ENCODE measurements at places on chromosomes 16 and 17. TPM values are rescaled to one million over a fixed set of nuclear protein-coding genes. Genes with fewer than 3 reads are reported as not detected.
A peak's percentile ranks its signal among the peaks of the same experiment; 100 is the strongest.

DNA sequence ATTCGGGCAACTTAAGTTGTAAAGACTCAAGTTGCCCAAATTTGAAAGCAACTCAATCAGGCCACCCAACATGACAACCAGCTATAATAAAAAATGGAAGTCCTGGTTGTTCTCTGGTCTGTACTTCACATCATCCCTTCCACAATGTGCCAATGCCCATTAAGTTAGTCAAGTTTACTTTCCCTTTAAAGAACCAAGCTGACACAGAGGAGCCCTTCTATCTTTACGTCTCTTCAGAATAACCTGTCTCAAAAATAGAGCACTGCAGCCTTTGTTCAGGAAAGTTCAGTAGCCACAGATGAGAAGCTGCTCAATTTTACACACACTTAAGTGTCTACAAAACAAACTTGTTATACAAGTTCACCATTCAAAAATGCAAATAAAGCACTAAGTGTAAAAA is 75.1 kb upstream of the C17orf78 start:
- DNase-seq: no peak

- DNase-seq: no peak
Measured at GRCh38 chr17:74010903-74011302, 192.6 kb upstream of the RPL38 start.

DNA sequence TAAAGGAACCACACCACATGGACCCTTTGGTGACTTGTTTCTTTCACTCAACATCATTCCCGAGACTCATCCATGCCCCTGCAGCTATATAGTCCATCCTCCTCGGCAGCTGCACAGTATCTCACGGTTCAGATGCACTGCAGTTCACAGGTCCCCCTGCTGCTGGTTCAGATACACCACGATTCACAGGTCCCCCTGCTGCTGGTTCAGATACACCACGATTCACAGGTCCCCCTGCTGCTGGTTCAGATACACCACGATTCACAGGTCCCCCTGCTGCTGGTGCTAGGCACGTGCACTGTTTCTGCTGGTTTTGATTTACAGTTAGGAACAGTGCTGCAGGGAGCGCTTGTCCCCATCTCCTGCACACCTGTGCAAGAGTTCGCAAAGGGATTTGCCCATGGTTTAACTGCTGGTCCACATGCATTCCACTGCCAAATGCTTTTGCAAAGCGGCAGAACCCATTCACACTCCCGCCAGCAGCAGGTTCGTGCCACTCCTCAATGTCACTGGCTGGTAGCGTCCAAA is 3.8 kb downstream of the HSDL1 start:
- no peak for DNase-seq

DNA sequence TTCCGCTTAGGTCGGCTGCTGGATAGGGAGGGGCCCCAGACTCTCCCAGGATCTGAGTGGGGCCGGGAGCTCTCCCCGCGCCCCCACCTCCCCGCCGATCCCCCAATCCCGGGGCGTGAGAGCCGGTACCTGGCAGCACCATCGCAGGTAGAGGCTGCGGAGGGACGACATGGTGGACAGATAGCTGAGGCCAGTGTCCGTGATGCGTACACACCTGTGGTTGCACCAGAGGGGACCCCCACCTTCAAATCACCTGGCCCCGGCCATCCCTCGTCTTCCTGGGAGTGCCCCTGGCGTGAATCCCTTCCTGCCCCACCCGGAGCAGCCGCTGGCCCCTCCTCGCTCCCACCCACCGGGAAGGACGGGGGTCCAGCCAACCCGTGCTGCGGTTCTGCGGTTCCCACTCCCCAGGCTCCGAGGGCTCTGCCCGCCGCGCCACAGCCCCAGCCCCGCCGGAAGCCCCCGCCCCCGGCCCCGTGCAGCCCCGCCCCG is 4.7 kb upstream of the WDR24 start:
- DNase-seq: no peak

DNA sequence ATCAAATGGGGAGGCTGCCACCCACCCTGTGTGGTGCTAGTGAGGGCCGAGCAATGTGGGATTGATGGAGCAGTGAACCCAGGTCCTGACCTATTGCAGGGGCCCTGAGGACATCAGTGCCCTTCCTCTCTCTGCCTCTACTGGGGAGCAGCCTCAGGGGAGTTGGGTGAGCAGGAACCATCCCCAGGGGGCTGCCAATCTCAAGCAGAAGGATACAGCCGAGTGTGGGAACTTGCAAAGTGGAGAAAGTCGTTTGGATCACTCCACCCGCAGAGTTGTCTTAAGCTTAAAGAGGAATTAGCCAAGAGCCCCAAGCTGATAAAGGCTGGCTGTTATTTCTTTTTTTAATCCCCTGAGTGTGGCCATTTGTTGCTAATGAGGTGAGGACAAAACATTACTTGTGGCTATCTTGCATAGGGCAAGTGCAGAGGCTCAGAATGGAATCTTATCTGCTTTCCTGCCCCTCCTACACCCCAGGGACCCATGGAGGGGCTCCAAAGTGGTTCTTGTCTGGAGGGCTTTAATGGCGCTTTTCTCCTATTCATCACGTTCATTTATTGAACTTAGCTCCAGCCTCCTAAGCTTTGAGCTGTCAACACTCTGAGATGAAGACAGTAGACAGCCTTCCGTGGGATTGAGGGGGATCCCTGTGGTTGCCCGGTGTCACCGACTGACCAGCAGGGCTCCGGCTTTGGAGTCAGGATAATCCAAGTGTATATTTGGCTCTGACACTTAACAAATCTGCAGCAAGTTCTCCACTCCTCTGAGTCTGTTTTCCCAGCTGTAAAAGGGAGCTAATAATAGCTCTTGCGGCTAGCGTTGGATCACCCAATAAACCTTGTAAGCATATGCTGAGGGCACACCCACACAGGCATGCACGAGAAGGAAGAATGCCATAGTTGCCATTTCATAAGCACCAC is 45.1 kb downstream of the MYH11 start:
- DNase-seq: no peak

DNA sequence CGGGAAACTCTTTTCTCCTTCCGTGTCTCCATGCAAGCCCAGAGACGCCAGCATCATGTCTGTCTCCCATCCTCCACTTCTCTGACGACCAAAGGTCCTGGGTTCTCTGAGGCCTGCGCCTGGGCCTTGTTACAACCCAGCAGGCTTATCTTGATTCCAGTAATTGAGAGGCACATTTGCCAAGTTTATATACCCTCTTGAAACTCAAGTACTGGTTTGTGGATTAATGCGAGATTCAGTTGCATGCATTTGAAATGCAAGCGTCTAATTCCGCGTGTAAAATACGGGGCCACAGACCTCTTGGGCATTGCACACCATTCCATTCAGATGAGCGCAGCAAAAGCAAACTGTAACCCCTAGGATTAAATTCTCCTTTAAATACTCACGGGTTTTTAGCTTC is 28.7 kb upstream of the CRISPLD2 start:
- no peak for DNase-seq

DNA sequence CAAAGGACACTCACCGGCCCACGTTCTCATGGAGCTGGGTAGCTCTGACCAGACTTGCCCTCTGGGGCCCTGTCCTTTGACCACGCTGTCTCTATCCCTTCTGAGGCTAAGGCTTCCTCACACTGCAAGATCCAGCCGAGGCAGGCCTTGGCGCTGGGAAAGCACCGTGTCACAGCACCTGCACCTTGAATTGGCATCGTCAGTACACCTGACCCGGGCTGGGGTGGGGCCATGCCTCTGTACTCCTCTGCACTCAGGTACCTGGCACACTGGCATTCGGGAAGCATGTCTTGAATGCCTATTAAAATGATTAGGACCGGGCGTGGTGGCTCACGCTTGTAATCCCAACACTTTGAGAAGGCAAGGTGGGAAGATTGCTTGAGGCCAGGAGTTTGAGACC is 6.0 kb downstream of the TBC1D24 start:
- peak; percentile 87 for DNase-seq

DNA sequence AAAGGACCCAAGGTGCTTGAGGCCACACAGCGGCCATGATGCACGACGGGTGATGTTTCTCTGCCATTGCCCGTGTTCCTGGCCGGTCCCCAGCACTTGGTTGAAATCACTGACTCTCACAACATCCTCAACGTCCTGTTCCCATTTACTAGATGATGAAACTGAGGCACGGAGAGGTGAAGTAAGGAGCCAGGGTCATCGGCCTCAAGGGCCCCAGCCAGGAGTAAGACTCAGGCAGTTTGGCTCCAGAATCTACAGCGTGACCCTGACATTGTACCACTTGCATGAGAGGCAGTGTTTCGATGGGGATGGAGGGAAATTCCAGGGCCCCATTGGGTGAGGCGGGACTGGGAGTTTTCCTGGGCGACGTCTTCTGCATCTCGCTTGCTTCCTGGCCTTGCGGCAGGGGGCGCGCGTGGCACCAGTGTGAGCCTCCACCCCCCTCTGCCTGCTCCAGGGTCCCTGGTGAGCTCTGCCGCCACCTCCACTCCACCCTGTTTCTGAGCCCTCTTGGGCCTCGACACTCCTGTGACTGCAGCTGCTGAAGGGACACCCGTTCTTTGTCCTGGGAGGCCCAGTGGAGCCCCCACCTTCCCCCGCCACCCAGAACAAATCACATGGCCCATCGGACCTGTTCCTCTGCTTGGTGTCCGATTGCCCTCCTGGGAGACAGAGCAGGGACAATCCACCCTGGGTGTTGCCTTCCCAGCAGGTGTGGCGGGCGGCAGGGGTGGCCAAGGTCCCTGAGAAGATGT is 133.0 kb upstream of the GSE1 start:
- DNase-seq: peak; percentile 82

- no peak for DNase-seq
Measured at GRCh38 chr16:35687781-35688180, 2228.4 kb downstream of the TP53TG3F start.

DNA sequence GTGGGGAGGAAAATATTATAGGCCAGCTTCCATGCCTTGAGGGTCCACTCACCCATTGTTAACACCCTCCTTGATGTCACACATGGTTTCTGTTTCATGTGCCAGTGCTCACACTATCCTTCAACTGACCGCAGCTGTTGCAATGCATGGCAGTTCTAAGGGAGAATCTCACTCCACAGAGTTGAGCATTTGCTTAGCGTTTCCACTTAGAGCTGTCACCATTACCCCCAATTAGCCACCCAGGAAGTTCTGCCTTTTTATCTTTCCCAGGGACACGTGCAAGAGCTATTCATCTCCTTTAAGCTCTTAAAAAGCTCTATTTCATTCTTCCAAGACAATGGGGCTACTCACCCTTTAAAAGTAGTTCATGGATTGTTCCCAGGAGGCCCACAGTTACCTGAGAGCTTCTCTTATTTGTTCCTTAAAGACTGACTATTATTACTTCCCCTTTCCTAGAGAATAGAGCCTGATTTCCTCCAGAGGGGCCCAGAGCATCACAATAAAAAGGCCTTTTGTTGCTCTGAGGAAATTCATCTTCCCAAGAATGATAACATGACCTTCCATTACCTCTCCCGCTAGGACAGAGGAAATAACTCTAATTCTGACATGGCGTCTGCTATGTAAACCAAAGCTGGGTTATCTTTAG is 126.8 kb downstream of the CACNG3 start:
- no peak for DNase-seq

GRCh38 chr17:76707985-76708807 is 2.6 kb downstream of the MXRA7 start:
- no peak for DNase-seq

The CTF1 gene
- total RNA-seq: 9.3 TPM

The KRT33A gene
- not detected for total RNA-seq

The KRT13 gene
- total RNA-seq: 5.5 TPM

The KRTAP3-2 gene
- total RNA-seq: not detected

The TBC1D26 gene
- total RNA-seq: not detected

The SLC16A6 gene
- total RNA-seq: 7.5 TPM

The C16orf82 gene
- total RNA-seq: not detected

The OR2C1 gene
- not detected for total RNA-seq

The C17orf58 gene
- 5.3 TPM for total RNA-seq

The ALOX15B gene
- 80.2 TPM for total RNA-seq

The SLFN12L gene
- total RNA-seq: 5.1 TPM

Data from upper lobe of right lung (tissue), 1 donor.